ENCODE measurements at places on chromosomes 13 and 19.

GRCh38 chr13:112642090-112642460 is 47.8 kb upstream of the ATP11A start:
- DNase-seq: no peak

GRCh38 chr13:49908637-49909036 is 27.5 kb downstream of the SPRYD7 start:
- DNase-seq: no peak

- DNase-seq: no peak
Measured at GRCh38 chr13:33560726-33561125, 257.2 kb upstream of the RFC3 start.

GRCh38 chr19:22882797-22883196 is 50.7 kb downstream of the ZNF723 start:
- peak; percentile 6 for DNase-seq

Measured in GM04503 (cell line).